Activated naive CD4-positive, alpha-beta T cell (primary cell): ENCODE measurements at places on chromosomes 16 and 17.

DNA sequence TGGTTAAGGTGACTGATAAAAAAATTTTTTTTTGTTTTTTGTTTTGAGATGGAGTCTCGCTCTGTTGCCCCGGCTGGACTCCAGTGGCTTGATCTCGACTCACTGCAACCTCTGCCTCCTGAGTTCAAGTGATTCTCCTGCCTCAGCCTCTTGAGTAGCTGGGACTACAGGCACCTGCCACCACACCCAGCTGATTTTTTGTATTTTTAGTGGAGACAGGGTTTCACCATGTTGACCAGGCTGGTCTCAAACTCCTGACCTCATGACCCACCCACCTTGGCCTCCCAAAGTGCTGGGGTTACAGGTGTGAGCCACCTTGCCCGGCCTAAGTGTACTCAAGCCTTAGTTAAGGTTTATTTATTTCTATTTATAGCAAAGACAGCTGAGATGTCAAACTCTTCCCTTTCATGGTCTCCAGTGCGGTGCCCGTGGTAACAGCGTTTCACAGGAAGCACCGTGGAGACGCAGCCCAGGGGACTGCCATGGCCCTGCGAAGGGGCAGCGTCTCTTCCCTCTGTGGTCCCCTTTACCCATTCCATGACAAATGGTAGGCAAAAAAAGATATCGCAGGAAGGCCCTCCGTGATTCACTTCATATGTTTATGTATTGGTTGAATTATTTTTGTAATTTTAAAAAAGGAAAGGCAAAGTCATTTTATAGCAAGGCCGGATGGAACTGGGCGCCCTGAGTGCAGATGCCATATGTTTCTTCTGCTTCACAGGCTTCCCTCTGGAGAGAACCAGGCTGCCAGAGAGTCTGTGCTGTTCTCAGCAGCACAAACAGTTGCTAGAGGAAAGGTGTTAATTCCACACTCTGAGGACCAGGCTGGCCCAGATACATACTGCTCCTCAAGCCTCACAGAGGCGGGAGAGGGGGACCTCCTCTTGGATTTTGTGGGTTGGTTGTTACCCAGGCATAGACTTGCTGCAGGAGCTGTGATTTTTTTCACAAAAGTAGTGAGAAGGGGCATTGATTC, 29.2 kb downstream of the DDX19A start:
- DNase-seq, result no peak

DNA sequence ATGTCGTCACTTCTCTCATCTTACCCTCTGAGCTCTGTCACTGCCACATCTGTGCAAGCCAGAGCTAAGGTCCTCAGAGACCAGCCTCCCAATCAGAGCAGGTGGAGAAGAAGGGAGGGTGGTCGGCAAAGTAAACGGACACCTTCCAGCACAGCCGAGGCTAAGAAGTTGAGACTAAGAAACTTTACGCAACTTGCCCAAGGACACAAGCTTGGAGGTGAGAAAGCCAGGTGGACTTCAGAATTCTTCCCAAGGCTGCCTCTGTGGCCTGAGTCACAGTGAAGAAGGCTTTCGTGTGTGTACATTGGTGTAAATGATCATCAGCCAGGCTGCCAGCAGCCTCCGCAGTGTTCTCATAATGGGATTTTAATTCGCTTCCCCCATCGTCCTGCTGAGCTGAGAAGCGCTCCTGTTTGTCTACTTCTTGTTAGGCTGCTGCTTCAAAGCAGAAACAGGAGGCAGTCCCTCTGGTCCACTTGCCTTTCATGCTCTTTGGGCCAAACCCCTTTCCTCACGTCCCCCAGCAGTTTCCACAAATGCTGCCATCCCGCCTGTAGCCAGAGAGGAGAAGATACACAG, 125.0 kb upstream of the RPL38 start:
- no peak for DNase-seq

DNA sequence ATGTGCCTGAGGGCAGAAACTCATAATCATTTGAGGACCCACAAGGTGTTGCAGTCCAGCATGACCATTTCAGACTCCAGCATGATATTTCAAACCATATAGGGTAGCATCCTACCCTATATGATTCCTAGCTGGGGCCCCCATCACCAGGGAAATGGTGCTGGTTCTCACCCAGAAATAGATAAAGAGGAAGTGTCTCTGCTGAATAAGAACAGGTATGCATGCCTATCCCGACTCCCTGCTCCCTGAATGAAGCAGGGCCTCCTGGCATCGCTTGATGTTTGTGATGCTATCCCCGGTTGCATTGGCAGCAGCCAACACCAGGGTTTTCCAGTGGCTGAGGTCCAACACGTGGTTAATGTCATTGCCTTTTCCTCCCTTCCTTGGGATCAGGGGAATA, 17.1 kb upstream of the HEATR6 start:
- DNase-seq, result no peak

DNA sequence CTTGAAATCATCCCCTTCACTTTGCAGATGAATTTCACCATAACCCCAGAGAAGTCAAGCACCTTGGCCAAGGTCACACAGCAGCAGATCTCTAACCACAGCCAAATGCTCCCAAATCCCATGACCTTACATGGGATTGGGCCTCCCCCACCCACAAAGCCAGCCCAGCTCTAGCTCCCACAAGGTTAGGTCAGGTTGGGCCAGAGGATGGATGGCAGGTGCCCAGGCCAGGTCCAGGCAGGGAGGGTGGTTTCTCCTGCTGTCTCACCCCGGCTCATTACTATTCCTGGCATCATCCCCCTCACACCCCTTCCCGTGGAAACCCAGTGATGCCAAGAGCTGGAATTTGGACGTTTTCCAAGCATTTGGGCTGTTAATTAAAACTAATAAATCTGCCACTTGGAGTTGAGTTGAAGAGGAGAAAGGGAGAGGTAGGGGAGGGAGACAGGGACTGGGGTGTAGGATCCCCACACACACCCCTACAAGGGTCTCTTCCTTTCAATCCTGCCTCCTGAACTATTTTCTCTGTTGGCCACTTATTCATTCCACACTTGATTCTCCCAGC, 181.6 kb downstream of the TMEM132E start:
- no peak for DNase-seq

GRCh38 chr17:78853926-78854394, 13.3 kb upstream of the USP36 start:
- DNase-seq, result no peak

DNA sequence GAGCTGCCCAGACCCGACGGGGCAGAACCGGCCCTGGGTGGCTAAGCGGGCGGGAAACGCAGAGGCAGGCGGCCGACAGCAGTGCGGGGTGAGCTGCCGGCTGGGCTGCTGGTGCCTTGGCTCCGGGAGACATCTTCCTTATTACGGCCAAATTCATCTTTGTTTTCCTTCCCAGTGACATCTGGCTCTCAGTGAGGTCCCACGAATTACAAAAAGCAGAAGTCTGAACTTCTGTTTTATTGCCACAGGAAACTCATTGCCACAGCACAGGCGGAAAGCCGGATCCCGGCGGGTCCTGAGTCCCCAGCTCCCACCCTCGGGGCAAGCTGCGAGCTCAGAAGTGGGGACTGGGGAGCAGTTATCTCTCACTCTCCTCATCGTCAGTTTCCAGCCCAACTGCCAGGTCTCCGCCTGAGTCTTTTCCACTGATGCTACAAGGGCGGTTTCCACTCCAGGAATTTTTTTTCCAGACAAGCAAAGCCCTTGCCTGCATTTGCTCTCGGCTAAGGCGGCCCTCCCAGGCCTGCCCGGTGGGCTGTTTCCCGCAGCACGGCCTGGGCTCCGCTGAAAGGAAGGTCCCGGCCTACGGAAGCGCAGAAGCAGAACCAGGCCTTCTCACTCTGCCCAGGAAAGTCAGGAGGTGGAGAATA, 40.3 kb downstream of the CBFA2T3 start:
- no peak for DNase-seq

DNA sequence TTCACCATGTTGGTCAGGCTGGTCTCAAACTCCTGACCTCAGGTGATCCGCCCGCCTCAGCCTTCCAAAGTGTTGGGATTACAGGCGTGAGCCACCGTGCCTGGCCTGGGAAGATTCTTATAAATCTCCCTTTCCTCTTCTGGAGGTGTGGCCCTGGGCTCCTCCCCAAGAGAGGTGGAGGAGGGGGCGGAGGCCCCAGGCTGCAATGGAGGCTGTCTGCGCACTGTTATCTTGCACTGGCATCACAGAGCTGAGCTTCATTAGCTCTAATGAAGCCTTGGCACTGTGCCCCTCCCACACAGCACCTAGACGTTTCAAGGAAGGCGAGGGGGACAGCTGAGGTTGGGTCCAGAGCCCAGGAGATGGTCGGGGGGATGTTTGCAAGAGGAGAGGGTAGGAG, 7.5 kb downstream of the ARHGAP23 start:
- DNase-seq, result no peak

- no peak for DNase-seq
Measured at GRCh38 chr16:65600046-65600445, 478.2 kb upstream of the CDH11 start.

GRCh38 chr16:58638148-58639036, 8.8 kb upstream of the CNOT1 start:
- no peak for DNase-seq

GRCh38 chr17:56744721-56745120, 89.0 kb downstream of the C17orf67 start:
- no peak for DNase-seq

GRCh38 chr16:24855678-24856077, 9.9 kb downstream of the SLC5A11 start:
- no peak for DNase-seq

DNA sequence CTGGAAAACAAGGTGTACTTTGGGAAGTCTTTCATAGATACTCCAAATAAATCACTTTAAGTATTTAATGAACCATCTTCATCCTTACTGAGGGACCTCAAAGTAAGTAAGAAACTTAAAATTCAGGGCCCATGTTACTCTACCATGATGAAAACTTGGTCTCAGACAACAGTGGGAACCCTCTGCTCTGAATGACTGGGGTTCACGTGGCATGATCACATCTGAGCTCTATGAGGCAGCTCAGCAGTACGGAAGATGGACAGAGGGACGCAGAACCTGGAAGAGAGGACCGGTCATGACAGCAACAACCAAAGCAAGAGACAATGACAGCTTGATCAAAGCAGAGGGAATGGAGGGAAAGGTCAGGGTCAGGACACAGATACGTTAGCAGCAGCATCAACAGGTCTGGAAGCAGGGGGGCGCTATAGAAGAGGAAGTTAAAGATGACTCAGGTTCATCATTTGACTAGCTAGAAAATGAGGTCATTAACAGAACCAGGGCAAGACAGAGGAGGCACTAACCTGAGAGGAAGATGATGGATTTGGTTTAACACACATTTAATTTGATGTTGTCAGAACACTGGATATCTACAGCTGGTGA, 9.5 kb downstream of the XPO6 start:
- no peak for DNase-seq

GRCh38 chr16:31664683-31665482, 137.2 kb downstream of the AHSP start:
- no peak for DNase-seq

DNA sequence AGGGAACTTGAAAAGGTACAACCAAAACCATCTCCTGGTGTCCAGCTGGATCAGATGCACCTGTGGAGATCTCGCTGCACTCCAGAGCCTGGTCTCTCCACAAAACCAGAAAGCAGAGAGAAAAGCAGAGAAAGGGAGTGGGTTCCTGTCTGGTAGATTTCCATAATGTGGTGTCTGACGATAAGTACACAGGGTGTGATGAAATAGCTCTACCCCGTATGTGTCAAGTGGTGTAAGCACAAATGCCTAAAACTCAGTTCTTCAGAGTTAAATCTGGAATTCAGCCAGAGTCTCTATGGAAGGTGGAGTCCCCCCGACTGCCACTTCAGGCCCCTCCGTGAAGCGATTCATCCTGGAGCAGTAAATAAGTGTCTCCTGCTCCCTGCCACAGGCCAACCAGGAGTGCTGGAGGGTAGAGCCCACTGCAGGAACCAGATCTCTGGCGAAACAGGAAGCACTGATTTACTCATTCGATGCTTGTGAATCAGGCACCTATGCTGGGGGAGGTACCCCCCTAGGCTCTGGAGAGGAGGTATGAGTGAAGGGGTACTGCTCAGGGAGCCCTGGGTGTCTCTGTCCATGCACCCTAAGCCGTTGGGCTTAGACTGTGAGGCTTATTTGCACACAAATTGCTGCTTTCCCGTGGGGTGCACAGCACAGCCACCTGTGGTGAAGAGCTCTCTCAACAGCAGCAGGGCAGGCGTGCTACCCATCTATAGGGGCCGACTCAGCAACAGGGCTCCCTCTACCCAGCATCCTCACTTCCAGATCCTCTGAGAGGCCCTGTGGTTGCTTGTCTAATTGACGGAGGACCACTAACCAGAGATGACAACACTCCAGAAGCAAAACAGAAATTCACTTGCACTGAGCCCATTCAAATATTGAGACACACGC, 97.1 kb upstream of the MYOCD start:
- no peak for DNase-seq

GRCh38 chr16:48608871-48609651, 919 bp downstream of the N4BP1 start:
- no peak for DNase-seq

DNA sequence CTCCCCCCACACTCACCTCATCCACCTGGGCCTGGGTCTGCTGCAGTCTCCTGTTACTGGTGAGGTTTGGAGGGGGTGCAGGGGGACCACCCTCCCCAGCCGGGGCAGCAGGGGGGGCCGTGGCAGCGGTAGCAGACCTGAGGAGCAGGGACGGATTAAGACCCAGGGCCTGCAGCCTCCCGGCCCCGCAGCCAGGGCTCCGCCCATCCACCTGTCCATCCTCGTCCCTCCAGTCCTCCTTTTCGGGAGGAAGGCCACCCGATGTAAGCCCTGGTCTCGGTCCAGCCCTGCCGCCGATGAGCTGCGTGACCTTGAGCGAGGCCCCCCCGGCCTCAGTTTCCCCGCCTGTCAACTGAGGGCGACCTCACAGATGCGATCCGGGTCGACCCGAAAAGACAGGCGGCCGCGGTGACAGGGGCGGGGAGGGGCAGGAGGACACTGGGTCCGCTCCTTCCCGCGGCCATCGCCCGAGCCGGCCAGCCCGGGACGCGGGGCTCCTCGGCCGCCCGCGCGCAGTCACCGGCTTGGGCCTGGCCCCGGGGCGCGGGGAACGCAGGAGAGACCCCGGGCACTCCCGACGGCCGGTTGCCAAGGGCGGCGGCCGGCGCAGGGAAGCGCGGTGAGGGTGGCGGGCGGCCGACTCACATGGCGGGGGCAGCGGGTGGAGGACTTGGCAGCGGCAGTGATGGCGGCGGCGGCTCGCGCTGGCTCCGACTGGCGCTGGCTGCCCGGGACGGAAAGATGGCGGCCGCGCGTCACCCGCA, at the start of gene VAMP2:
VAMP2 (minus strand) TSS at position 716 of the 764 bp plus-strand sequence; CDS start at position 647, 69 bp downstream.
- peak; percentile 84 for DNase-seq

GRCh38 chr16:10188236-10188635, 6.0 kb upstream of the GRIN2A start:
- no peak for DNase-seq

- DNase-seq, result no peak
Measured at GRCh38 chr17:1299552-1300370, 20.3 kb downstream of the TRARG1 start.
